CD8-positive, alpha-beta memory T cell (primary cell): ENCODE measurements at places on chromosomes 12 and 14. TPM values are rescaled to one million over a fixed set of nuclear protein-coding genes. Genes with fewer than 3 reads are reported as not detected.

Gene TMEM63C
- 0.68 TPM for total RNA-seq

Gene MYL2
- not detected for total RNA-seq

Gene TMEM106C
- 186 TPM for total RNA-seq

Gene SNX6
- total RNA-seq: 67.1 TPM

Gene FRMD6
- 2.2 TPM for total RNA-seq

Gene KLRC4
- 10.7 TPM for total RNA-seq
